ENCODE measurements at places on chromosomes 4 and X. TPM values are rescaled to one million over a fixed set of nuclear protein-coding genes. Genes with fewer than 3 reads are reported as not detected.
A peak's percentile ranks its signal among the peaks of the same experiment; 100 is the strongest.

The GAGE12G gene
- not detected for total RNA-seq

DNA sequence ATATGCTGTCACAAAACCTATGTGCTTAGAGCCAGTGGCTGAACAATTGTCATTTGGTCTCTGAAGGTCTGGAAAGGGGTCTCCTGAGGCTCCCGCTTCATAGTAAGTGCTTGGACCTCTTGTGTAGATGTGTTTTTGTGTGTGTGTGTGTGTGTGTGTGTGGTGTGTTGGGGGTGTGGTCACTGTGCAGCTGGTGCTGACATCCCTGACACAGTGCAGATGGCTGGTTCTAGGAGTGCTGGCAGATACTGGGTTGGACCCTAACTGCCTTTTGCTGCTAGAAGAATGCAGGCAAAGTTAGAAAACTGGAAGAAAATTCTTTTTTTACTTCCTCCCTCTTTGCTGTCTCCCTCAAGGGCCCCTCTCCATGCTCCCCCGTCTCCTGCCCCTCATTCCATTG lies 1872.6 kb downstream of the ARAP2 start:
- H3K36me3 ChIP-seq = no peaks in the 10 kb centered on the region
- no peak for DNase-seq
- H3K4me3 ChIP-seq = no peak overlapping the region
- H3K27ac ChIP-seq = no peak overlapping the region

The TRIM75 gene
- total RNA-seq = not detected

DNA sequence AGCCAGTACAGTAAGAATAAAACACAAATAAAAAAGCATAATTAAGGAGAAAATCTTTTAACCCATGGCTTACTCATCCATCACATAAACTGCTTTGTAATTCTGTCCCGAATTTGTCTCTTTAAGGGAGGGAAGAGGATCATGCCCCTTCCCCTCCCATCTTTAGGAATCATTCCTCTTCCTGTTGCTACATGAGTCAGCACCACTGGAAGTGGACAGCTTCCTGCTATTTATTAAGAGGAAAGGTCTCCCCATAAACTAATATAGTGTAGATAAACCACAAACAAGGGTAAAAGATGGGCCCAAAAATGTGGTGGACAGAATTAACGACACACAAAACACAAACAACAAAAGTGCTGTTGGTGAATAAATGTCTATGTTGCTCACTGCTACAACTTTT lies 75.8 kb downstream of the PPP3CA start:
- no peaks in the 10 kb centered on the region for H3K36me3 ChIP-seq
- DNase-seq = no peak
- H3K4me3 ChIP-seq = no peak overlapping the region
- peaks cover 10% of the 10 kb centered on the region for H3K27me3 ChIP-seq

DNA sequence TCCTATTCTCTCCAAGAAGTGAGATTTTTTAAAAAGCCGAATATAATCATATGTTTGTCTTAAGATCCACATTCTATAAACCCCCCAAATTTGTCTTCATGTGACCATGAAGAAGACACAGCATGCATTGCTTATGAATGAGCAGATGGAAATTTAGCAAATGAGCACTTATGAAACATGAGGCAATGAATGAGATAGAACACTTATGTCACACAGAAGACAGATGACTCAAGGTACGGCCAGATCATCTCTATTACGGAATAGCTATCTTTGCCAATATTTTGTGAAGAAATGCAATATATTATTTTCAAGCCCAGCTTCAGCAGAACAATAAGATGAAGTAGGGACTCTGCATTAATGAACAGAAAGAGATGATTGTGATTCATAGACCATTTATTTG lies 21.4 kb downstream of the PHEX start:
- H3K4me3 ChIP-seq = no peak overlapping the region
- DNase-seq = no peak
- peaks cover 7% of the 10 kb centered on the region for H3K4me1 ChIP-seq
- H3K27me3 ChIP-seq = no peaks in the 10 kb centered on the region

DNA sequence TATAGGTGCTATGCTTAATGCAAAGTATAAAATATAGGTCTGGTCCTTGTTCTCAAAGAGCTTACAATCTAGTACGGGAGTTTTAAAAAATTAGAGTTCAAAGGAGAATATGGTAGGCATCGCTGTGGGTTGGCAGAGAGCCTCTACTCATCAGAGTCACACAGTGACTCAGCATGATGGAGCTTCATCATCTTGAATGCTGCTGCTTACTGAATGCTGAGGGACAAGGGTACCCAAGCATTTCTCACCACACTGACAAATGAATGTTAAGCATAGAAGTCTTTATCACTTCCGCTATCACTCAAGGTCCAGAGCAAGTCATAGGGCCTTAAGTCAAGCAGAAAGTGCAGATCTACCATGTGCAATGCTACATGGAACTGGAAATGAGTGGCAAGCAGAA lies 268.6 kb upstream of the IGFBP7 start:
- no peak overlapping the region for H3K4me3 ChIP-seq
- H3K36me3 ChIP-seq = no peaks in the 10 kb centered on the region
- no peaks in the 10 kb centered on the region for H3K4me1 ChIP-seq
- H3K27me3 ChIP-seq = no peaks in the 10 kb centered on the region

DNA sequence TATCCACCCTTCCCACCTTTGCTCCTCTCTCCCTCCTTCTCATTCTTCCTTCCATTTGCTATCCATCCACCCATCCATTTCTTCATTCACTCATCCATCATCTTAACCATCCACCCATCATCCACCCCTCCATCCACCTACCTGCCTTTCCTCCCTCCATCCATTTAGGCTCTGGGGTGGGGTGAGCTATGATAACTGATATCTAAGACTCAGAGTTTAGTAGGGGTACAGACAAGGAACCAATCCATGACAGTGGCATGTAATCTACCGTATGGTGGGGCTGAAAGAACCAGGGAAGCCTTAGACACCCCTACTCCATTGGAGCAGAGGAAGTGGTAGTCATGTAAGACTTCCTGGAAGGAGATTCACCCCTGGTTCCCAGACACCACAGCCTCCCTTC lies 23.2 kb downstream of the PSAPL1 start:
- H3K27ac ChIP-seq = no peak overlapping the region
- H3K4me1 ChIP-seq = no peaks in the 10 kb centered on the region
- H3K27me3 ChIP-seq = peaks cover 4% of the 10 kb centered on the region

The PGRMC1 gene
- total RNA-seq = 45.5 TPM

DNA sequence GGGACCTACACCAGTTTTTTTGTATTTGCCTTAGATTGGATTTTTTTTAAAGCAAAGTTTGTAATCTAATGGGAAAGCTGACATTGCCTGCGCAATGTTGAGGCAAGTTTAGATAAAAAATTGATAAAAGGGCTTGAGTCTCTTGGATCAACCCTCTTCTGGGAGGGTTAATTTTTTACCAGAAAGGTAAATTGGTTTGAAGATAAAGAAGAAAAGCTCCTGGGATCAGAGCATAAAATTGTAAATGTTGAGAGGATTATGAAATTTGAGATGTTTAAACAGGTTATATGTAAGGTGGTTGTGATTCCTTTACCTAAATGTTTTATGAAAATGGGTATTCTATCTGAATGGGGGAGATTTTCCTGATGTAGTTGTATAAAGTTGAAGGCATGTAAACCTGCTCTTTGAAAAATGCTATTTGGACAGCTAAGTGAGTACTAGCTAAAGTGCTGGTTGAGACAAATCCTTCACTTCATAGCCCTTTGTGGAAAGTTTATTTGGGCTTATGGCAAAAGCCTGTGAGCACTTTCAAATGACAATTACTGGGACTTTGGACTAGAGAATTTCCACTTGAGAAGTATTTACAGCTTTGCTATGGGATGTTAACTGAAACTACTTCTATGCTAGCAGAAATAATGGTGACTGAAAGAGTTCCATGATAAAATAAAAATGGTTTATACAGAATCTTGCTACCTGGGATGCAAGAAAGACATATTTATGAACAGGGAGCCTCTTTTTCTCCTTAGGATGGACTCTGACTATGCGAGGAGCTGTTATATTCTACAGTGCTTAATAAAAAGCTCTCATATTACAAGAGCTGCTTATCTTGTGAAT lies 56.2 kb downstream of the UGT2B10 start:
- no peaks in the 10 kb centered on the region for H3K36me3 ChIP-seq
- H3K27ac ChIP-seq = no peak overlapping the region
- H3K27me3 ChIP-seq = no peaks in the 10 kb centered on the region
- DNase-seq = no peak
- no peak overlapping the region for H3K4me3 ChIP-seq

The CT83 gene
- total RNA-seq = not detected

- no peaks in the 10 kb centered on the region for H3K36me3 ChIP-seq
- no peaks in the 10 kb centered on the region for H3K4me1 ChIP-seq
- no peaks in the 10 kb centered on the region for H3K27me3 ChIP-seq
- H3K27ac ChIP-seq = no peak overlapping the region
- H3K4me3 ChIP-seq = no peak overlapping the region
- no peak for DNase-seq
These were observed 317.5 kb upstream of the AGA start for GRCh38 chr4:177759729-177760128.

GRCh38 chrX:9339603-9340491 lies 125.0 kb upstream of the TBL1X start:
- no peaks in the 10 kb centered on the region for H3K36me3 ChIP-seq
- H3K27me3 ChIP-seq = no peaks in the 10 kb centered on the region
- H3K4me1 ChIP-seq = peaks cover 41% of the 10 kb centered on the region
- H3K4me3 ChIP-seq = peak overlapping the region; percentile 17
- peak; percentile 61 for DNase-seq

DNA sequence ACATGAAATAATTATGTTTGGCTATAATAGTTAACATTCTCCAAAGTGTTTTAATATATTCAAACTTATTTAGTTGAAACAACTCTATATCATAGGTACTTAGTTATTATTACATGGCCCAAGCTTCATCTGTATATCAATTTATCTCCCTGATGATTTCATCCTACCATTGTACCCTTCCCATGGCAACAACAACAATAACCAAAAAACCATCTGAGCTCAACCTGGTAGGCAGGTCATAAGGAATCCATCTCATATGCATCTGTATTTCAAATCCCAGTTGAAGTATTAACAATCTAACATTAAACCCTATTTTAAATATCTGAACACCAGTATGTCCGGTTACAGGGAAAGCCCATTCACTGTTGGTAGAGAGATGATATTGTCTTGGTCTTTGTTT lies 33.1 kb upstream of the SLC7A11 start:
- H3K27me3 ChIP-seq = peaks cover 5% of the 10 kb centered on the region
- DNase-seq = no peak
- no peaks in the 10 kb centered on the region for H3K4me1 ChIP-seq
- no peak overlapping the region for H3K4me3 ChIP-seq
- no peak overlapping the region for H3K27ac ChIP-seq

- H3K4me3 ChIP-seq = no peak overlapping the region
- DNase-seq = no peak
- no peaks in the 10 kb centered on the region for H3K36me3 ChIP-seq
- H3K27ac ChIP-seq = no peak overlapping the region
- no peaks in the 10 kb centered on the region for H3K4me1 ChIP-seq
These were observed 799.8 kb downstream of the RAPGEF2 start for GRCh38 chr4:159902648-159903047.

- no peaks in the 10 kb centered on the region for H3K36me3 ChIP-seq
- no peak overlapping the region for H3K4me3 ChIP-seq
- no peaks in the 10 kb centered on the region for H3K4me1 ChIP-seq
- H3K27me3 ChIP-seq = no peaks in the 10 kb centered on the region
- no peak for DNase-seq
- no peak overlapping the region for H3K27ac ChIP-seq
These were observed 5.5 kb downstream of the IBSP start for GRCh38 chr4:87804871-87805270.

GRCh38 chr4:182885022-182885737 lies 32.0 kb downstream of the DCTD start:
- H3K36me3 ChIP-seq = peaks cover 67% of the 10 kb centered on the region
- DNase-seq = no peak
- H3K27me3 ChIP-seq = no peaks in the 10 kb centered on the region

The VEGFD gene
- total RNA-seq = not detected

The PDS5A gene
- total RNA-seq = 128 TPM

DNA sequence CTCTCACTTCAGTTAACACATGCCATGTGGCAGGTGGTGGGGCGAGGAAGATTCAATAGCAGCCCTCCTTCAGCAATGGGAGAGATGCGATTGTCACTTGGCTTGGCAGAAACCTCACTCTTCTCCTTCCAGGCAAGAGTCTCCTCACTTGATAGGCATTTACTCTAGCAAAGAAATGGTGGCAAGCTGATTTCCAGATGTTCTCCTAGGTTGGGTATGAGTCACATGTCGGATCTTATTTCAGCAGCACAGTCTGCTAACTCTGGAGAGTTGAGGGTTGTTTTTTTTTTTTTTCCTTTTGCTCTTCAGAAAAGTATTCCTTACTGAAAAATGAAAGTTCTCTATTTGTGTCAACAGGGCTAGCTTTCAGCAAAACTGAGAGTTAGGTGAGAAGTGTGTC lies 119.5 kb upstream of the CHRDL1 start:
- H3K4me3 ChIP-seq = no peak overlapping the region
- no peaks in the 10 kb centered on the region for H3K27me3 ChIP-seq
- H3K36me3 ChIP-seq = no peaks in the 10 kb centered on the region
- no peak overlapping the region for H3K27ac ChIP-seq
- H3K4me1 ChIP-seq = no peaks in the 10 kb centered on the region
- no peak for DNase-seq

- no peaks in the 10 kb centered on the region for H3K4me1 ChIP-seq
- H3K4me3 ChIP-seq = no peak overlapping the region
- no peaks in the 10 kb centered on the region for H3K36me3 ChIP-seq
These were observed 62.3 kb downstream of the ACOX3 start for GRCh38 chr4:8378101-8378724.

- no peak for DNase-seq
- no peak overlapping the region for H3K27ac ChIP-seq
- no peak overlapping the region for H3K4me3 ChIP-seq
- H3K4me1 ChIP-seq = no peaks in the 10 kb centered on the region
These were observed 36.3 kb downstream of the MGARP start for GRCh38 chr4:139243448-139244365.

DNA sequence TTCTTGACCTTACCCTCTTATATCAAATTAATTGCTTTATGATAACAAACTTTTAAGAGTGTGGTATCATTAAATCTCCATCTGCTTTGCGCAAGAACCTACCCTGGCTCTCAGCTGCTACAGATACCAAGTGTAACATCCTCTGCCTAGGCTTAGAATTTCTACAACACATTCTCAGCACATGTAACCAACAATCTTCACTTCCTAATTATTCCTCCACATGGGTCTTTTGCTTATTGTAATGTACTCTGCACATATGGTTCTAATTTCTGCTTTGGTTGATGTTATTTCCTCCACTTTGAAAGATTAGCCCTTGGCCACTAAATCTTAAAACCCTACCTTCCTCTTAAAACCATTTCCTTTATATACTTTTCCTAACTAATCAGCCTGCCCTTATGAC lies 242.4 kb downstream of the ARHGAP24 start:
- H3K27me3 ChIP-seq = no peaks in the 10 kb centered on the region
- DNase-seq = no peak
- H3K4me1 ChIP-seq = no peaks in the 10 kb centered on the region
- H3K27ac ChIP-seq = no peak overlapping the region

DNA sequence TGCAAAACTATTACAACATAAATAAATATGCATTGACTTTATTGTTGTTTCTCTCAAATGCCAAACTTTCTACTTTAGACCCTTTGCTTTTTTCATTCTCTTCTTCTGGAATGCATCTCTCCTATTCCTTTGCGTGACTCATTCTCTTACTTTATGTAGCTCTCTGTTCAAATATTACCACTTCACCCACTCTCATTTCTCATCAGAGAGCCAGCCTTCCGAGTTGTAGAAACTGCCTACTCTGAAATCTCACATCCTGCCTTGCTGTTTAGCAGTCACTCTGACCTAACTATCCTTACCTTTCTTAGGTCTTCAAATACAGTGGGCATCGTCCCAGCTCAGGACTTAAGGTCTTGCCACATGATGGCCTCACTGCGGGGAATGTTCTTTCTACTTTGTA lies 143.5 kb downstream of the GALNTL6 start:
- no peaks in the 10 kb centered on the region for H3K36me3 ChIP-seq

The UGT8 gene
- not detected for total RNA-seq

GRCh38 chr4:142913461-142914030 lies 67.4 kb upstream of the INPP4B start:
- H3K4me3 ChIP-seq = no peak overlapping the region
- no peaks in the 10 kb centered on the region for H3K36me3 ChIP-seq
